A172 (cell line): ENCODE measurements at places on chromosomes 3 and 15. TPM values are rescaled to one million over a fixed set of nuclear protein-coding genes. Genes with fewer than 3 reads are reported as not detected.
A peak's percentile ranks its signal among the peaks of the same experiment; 100 is the strongest.

The ESYT3 gene
- total RNA-seq = 0.16 and 0.46 TPM in 2 replicates

The CPEB1 gene
- total RNA-seq = 10.8 and 11.3 TPM in 2 replicates

The TAMM41 gene
- 9.8 and 11.0 TPM in 2 replicates for total RNA-seq

The USP8 gene
- total RNA-seq = 52.4 and 53.2 TPM in 2 replicates

The GABPB1 gene
- total RNA-seq = 54.0 and 60.7 TPM in 2 replicates

The CYP11A1 gene
- total RNA-seq = 1.2 TPM in 1 of 2 replicates, not detected in the other

The TRIM42 gene
- total RNA-seq = not detected in 2 replicates

The IL5RA gene
- total RNA-seq = not detected in 2 replicates

DNA sequence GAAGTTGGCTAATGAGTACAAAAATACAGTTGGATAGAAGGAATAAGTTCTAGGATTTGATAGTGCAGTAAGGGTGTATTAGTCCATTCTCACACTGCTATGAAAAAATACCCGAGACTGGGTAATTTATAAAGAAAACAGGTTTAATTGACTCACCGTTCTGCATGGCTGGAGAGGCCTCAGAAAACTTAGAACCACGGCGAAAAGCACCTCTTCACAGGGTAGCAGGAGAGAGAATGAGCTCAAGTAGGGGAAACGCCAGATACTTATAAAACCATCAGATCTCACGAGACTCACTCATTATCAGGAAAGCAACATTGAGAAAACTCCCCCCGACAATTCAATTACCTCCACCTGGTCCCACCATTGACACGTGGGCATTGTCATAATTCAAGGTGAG lies 483.3 kb downstream of the TUSC7 start:
- DNase-seq = no peak

DNA sequence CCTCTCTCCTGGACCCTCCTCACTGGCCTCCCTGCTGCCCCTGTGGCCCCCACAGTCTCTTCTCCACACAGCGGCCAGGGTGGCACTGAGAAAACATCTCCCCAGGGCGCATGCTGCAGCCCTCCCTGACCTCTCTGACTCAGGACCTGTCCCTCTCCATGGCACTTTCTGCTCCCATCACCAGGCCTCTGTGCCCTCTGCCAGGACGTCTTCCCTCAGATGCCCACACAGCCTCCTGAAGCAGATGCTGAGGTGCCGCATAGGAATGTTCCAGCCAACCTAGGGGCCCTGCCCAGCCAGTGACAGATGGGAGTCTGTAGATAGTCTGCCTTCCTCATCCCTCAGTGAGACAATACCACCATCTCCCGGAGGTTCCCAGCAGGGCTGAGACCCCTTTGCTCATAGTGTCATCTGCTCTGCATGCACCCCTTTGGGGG lies 8.7 kb downstream of the MYL3 start:
- no peak for DNase-seq

DNA sequence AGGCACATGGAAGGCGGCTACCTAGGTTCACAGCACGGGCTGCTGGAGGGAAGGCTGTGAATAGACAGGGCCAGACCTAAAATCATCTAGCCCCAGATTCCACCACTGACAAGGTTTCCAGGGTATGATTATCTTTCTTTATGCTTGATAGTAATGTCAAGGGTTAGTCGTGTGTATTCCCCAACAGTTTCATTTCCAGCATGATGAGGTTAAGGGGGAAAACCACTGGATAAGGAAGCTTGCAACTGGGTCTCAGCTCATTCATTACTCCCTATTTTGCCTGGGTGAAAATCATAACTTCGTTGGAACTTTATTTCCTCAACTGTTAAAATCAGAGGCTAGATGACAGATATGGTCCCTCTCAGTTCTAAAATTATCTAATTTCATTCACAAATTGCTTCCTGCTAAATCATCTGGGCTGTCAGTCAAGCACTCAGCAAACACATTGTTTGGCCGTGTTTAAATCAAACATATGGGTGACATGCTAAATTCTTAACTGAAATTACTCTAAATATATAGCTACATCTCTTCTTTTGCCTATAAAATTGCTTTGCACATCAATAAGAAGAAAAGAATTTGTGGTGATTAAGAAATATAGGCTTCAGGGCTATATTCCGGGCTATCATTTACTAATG lies 111.7 kb downstream of the CYP19A1 start:
- DNase-seq = no peak

GRCh38 chr3:61788623-61789507 lies 227.5 kb downstream of the PTPRG start:
- no peak for DNase-seq

DNA sequence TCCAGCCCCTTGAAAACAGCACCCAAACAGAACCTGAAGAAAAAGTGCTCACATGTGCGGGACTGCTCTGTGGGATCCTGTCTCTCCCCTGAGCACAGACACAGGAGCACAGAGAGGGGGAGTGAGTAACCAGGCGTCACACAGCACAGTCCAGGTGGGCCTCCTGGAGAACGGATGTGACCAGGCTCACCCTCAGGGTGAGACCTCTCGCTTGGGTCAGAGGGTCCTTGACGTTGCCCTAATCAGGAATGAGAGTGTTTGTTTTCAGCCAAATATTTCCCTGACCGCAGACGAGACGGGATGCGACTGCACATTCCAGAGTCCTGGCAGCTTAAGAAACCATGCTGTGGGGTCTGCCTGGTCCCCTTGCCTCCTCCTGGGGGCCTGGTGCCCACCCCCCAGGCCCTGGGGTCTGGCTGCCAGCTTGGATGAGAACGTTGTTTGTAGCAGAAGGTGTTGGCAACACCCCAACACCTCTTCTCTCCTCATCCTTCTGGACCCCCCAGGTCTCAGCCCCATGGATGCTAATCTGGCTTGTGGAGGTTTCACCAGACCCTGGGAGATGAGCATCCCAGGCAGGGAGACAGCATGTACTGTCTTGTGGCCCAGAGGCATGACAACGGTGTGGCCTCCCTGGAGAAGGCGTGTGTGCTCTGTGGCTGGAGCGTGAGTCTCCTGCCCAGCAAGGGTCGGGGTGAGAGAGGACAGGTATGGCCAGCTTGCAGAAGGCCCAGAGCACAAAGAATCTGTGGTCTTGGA lies 42.1 kb upstream of the SLC6A6 start:
- DNase-seq = no peak

DNA sequence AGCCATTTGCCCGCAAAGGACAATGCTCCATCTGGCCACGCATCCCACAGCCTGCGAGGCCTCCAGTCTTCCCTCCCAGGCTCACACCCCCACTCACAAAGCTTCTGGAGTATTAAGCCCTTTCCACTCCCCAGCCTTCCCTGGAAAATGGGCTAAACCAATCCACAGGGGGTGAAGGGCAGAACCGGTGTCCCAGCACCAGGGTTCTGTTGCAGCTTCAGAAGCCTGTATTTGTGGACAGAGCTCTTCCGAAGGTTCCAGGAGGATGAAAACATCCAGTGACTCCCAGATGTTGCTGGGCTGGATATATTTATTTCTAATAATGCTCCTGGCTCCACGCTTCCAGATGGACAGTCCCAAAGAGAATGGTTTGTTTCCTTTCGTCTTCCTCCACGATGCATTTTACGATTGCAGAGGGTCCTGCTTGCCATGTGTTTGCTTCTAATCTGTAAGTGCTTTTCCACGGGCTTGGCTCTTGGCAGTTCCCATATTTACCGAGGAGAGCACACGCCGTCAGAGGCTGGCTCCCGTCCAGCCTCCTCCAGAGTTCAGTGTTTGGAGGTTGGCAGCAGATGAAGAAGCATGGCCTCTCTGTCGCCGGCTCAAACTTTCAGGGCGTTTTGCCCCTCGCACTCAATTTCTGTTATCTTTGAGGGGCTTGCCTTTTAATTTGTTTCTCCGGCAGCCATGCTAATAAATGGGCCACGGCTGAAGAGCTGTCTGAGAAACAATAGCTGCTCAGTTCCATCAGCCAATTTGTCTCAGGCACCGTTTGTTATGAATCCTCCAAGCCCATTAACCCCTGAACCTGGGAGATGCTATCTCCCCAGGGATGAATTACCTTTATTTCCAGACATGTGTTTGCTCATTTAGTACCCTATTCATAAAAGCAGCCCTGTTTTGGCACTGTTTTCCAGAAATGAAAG lies 367.9 kb upstream of the PROK2 start:
- DNase-seq = peak; percentile 12

- no peak for DNase-seq
Observed at GRCh38 chr15:33913459-33913858, 54.8 kb upstream of the CHRM5 start.

- no peak for DNase-seq
Observed at GRCh38 chr15:41849861-41850260, 11.2 kb downstream of the PLA2G4B start.

DNA sequence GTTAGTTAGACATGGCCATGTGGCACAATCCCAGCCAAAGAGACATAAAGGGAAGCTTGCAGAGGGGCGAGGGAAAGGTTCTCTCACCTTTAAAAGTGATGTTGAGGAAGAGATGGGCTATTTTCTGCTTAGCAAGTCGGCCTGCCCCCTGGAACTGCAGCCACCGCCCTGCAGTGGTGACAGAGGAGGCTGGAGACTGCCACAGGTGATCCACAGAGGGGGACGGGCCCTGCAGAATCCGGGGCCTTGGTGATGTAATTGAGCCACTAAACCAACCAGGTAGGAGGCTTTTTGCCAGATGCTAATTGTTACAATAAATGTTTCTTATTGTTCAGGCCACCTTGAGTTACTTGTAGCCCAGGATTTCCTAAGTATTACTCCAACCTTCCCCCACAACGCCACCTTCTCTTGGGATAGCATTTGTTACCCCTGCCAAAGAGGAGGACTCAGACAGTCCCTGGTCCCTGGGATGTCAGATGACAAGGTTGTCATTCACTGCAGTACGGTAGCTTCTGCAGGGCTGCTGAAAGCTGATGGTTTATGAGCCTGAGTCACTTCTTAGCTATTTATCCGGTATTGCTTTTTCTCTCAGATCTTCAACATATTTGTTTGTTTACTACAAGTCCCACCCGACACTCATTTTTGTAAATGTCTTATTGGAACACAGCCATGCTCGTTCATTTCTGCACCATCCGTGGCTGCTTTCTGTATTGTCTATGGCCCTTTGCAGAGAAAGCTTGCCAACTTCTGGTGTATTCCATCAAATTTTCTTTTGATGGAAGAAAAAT lies 63.3 kb upstream of the SEC61A1 start:
- DNase-seq = peak; percentile 38

DNA sequence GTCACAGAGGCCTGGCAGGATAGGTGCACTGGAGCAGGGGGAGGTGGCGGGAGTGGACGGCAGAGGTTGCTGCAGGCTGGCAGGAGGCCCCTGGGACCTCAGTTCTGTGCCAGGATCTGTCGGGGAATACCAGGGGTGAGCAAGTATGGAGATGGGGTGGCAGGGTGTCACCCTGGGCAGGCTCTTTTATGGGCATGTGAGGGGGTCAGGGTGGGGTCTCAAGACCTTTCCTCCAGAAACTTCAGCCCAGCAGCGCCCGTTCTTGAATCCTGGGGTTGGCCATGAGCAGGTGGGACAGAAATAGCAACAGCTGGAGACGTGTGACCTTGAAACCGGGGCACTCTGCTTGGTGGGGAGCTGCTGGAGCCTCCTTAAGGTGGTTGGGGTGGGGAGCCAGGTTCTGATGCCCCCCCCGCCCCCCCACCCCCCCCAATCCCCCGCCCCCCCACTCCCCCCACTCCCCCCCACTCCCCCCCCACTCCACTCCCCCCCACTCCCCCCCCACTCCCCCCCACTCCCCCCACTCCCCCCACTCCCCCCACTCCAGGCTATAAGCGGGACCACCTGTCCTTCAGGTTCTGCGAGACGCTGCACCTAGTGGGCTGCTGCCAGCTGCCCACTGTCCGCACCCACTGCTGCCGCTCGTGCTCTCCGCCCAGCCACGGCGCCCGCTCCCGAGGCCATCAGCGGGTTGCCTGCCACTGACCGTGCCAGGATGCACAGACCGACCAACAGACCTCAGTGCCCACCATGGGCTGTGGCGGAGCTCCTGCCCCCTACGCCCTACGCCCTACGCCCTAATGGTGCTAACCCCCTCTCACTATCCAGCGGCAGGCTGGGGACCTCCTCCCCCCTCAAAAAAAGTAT lies 84.9 kb downstream of the TBC1D2B start:
- DNase-seq = peak; percentile 11

GRCh38 chr15:93882141-93882540 lies 349.2 kb upstream of the MCTP2 start:
- no peak for DNase-seq

- no peak for DNase-seq
Observed at GRCh38 chr15:99472416-99473145, 93.2 kb upstream of the MEF2A start.

DNA sequence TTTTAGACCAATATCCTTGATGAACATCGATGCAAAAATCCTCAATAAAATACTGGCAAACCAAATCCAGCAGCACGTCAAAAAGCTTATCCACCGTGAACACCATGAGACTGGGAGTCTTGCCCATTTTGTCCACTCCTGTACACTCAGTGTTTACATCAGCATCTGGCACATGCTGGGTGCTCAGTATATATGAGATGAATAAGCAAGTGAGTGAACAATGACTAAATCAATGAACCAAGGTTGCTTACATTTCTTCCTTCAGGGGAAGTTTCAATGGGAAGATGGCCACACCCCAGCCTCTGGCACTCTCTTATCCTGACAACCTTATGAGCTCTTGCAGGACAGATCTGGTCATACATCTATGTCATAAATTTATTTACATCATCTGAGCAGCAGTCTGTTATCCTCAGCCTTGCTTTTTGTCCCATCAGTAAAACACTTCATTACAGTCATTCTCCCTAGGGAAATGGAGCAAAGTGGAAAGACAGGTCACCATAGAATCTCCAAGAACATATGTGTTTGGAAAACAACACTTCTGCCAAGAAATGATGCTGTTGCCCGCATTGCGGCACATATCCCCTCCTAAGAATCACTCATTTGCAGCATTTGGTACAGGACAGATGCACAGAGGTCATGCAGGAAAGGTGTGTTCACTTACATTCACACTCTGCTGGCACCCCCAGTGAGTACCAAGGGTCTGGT lies 171.8 kb upstream of the EIF1B start:
- DNase-seq = no peak

DNA sequence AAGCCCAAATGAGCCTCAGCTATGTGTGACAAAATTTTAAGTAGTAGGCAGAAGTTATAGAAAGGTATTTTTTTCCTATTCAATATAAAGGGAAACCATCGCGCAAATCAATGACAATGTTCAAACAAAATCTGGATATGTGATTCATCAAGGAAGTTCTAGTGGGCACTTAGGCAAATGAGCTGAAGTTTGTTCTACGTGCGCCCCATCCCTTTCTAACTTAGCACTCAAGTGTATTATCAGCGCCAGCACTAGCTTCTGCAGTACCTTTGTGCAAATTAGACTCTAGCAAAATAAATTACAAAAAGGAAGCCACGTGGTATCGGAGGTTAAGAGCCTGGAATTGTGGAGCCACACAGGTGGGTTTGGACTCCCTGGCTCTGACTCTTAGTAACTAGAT lies 91.1 kb downstream of the TBL1XR1 start:
- DNase-seq = no peak

- no peak for DNase-seq
Observed at GRCh38 chr3:153159771-153160397, 2.1 kb upstream of the RAP2B start.

DNA sequence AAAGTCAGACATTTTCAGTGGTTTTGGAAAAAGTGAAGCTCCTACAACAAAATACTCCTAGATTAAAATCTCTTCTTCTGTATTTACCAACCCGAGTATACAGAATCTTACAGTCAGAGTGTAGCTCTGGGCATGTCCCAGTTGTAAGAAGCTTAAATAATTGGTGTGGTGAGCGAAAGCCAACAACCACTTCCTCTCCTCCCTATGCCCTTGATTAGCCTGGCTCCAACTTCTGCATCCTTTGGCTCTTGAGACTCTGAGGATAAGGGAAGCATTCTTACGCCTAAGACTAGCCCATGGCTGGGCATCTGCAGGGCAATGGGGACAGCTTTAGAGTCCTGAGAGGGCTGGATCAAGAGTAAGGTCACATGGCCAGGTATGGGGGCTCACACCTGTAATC lies 25.5 kb downstream of the RFT1 start:
- DNase-seq = no peak
